ENCODE measurements at places on chromosomes 1 and 21.

- DNase-seq: peak; percentile 92
Measured at GRCh38 chr1:31576201-31576669, at the start of gene TINAGL1. Gene TINAGL1, plus strand, starts transcription at chr1:31576515. Its CDS starts 634 bp downstream, at chr1:31577149.

- no peak for DNase-seq
Measured at GRCh38 chr1:98659879-98660278, 1.6 kb upstream of the SNX7 start.

DNA sequence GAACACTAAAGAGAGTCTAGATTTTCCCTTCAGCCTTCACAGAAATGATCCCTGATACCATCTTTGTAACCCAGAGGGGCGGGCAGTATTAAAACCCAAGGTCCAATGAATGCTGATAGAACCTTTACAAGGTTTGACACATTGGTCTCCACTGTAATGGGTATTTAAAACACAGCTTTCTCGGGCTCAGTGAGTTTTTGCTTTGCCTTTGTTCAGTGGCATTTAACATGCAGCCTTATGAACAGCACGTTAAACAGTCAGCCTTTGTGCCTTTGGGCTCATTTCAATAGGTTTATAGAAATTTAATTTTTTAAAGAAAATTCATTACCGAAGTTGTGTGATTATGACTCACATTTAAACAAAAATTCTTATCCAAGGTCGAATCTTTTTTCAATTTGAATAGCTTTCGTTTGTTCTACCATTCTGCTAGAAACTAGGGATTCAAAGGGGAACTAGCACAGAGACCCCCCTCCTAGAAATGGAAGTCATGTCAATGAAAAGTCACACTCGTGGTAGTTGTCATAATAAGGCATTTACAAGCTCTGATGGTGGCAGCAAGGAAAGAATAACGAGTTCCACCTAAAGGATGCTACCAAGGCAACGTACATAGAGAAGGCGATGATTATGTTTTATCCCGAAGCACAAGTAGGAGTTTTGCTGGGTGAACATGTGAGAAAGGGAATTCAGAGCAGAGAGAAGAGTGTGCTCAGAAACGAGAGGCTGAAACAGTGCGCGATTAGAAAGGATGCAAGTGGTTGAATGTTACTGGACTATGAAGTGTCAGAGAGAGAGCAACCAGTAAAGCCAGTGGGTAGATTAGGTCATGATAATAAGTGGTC is 66.2 kb downstream of the SGIP1 start:
- no peak for DNase-seq

DNA sequence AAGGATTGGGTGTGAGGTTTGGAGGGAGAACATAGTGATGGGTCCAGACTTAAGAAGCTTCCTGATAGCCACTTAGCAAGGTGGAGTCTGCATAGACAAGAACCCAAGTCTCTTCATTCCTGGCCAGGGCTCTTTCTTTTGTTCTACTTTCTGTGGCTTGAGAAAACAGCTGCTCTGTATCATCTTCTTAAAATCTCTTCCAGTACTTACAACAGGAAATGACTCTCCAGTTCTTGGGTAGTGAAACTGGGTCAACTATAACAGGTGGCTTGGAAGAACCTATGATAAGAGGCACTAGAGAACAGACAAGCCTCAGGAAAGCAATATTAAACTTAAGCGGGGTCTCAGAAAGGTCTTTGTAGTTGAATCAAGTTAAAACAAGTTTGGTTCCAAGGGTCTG is 148.1 kb upstream of the USP24 start:
- no peak for DNase-seq

DNA sequence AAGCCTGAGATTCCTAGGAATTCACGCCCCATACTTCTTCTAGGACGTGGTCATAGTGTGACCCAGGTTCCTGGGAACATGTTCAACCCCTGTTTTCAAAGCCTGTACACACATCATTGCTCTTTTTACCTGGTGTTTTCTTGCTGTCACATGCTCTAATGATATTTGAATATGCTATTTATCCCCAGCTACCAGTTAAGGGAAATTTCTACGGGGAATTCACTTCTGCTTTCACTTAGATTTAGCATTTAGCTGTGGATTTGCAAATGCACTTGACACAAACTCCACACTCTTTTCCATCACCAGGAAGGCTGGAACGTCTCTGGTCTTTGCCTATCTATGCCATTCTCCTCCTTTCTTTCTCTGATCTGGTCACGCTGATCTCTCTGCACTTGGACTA is 11.3 kb upstream of the SAMSN1 start:
- no peak for DNase-seq

DNA sequence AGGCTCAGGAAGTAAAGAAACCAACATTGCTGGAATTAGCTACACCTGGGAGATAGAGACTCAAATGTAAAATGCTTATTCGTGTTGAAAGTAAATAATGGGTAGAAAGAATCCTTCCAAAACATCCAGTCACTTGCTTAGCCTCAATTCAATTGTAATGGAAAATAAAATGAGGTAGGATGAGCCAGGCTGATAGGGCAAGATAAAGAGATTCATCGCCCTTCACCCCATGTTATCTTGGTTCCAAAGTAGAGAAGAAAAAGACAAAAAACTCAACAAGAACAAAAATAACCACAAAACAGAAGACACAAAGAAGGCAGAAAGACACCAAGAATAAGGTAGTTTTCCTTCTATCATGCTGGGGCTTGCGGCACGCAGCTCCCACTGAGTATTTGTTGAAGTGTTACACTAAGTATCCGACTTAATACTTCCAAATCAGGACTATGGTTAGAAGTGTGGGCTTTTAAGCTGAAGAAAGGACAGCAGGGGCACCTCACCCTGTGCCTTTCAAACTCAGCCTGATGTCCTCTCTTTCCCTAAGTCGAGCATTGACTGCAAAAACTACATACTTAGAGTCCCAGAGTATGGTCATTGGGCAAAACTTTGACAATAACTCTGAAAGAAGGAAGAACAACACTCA is 202.1 kb downstream of the VAV3 start:
- DNase-seq: no peak
